ENCODE measurements at places on chromosomes 13 and 19.

DNA sequence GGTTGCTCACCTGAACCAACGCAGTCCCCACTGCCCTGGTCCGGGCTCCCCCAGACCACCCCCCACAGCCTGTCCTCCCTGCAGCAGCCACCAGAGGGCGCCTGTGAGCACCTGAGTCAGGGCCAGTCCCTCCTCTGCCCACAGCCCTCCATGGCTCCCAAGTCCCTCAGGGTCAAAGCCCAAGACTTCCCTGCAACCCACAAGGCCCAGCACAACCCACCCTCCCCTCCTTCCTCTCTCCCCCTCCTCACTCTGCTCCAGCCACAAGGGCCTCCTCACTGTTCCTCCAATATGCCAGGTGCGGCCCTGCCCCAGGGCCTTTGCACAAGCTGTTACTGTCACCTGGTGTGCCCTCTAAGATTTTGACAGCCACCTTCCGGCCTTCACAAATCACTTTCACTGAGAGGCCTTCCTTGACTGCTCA is 10.9 kb downstream of the GNA15 start:
- DNase-seq, result peak; percentile 90

DNA sequence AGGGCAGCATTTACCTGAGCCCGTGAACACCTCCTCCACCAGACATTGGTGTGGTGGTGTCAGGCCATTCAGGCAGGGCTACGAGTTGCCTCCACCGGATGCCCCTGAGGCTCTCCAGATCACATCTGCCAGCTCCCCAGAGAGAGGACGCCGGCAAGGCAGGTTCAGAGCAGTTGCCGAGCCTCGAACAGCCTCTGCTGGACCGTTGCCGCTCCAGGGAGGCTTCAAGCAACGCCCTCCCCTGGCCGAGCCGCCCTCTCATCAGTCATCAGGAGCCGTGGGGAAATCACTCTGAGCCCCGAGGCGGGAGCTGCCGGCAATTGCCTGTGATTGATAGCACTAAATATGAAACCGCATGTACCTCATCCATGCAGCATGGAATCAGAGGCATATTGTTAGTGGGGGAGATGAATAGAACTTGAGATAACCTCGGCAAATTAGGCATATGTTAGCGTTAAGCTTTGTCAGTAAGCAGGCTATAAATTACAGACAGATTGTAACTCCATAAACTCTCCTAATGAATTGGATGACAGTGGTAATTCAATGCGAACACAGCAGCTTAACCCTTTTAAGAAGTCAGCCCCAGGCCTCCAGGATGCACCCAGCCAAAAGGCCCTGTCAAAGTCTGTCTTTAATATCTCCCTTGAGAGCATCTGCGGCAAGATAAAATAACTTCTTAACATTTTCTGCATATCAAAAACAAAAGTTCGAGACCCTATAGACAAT is 29.8 kb upstream of the SPACA7 start:
- DNase-seq, result peak; percentile 80

DNA sequence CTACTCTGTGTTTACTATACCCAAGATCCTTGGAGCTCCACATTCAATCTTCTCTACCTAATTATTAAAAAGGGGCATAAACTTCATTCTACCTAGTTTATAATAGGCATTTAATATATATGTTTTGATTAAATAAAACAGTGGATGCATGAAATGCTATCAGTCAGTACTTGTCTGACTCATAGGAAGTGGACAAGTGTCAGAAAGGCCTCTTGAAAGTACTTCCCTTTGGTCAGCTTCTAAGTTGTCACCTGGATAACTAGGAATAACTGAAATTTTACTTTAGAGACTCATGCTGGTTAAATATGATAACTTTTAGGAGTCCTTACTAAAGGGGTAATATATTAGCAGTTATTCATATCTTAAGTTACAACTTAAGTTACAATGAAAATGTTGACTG is 329.8 kb downstream of the KLF5 start:
- no peak for DNase-seq

- DNase-seq, result no peak
These were observed at the start of gene ZNF667 for GRCh38 chr19:56476651-56477428. Gene ZNF667 (minus strand): TSS chr19:56477345. CDS start chr19:56462370, 14,975 bp downstream.

DNA sequence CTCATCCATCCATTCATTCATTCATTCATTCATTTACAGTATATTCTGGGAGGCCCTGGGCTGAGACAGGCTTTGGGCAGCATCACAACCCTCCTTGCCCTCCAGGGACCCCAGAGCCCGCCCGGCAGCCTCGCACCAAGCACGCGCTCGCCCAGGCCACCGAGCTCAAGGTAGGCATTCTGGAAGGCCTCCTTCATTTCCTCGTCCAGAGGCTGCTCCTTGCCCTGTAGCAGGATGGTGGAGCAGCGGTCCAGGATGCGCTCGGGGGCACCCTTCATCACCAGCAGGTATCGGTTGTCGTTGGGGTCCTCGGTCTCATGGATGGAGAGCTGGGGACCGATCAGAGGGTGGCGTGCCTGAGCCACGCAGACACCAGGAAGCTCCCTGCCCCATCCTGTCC is 15.6 kb downstream of the ATP1A3 start:
- no peak for DNase-seq

- no peak for DNase-seq
These were observed 9.6 kb upstream of the CEACAM6 start for GRCh38 chr19:41745756-41746155.

GRCh38 chr19:7953060-7953459 is 9.6 kb upstream of the TIMM44 start:
- DNase-seq, result no peak

GRCh38 chr19:32203161-32203560 is 142.2 kb upstream of the ZNF507 start:
- no peak for DNase-seq

- DNase-seq, result no peak
These were observed 443.4 kb downstream of the TBC1D4 start for GRCh38 chr13:75038393-75039113.

DNA sequence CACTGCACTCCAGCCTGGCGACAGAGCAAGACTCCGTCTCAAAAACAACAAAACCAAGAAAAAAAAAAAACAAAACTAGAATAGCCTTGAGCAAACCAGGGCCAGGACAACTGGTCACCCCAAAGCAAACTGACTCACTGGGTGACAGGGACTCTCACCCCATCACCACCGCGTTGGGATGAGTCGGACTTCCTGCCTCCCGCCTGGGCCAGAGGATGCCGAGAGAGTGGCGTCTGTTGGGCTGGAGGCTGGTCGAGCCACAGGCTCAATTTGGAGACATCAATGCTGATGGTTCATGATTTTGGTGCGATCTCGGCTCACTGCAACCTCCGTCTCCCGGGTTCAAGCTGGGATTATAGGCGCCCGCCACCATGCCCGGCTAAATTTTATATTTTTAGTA is 11.6 kb downstream of the TMPRSS9 start:
- no peak for DNase-seq

DNA sequence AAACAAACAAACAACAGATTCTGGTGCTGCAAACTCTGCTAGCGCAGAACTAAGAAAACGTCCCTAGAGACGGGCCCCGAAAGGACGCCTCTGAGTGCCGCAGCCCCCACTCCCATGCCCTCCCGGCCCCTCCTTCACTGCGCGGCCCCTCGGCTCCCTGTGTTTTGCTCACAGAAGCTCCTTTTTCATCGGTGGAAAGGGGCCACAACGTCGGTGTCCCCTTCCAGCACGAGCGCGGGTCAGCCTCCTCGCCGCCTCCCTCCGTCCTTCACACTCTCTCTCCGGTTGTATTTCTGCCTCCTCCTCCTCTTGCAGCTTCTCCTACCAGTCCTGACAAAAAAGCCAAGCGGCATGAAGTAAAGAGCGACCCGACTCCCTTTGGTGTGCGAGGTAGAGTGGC is 14.8 kb upstream of the F7 start:
- DNase-seq, result no peak

Measured in endodermal cell (in vitro differentiated cells).